Nucleus accumbens (tissue), 56 donors: ENCODE measurements at places on chromosomes 2 and 18.

- no peak for DNase-seq
These were observed 24.2 kb upstream of the MCFD2 start for GRCh38 chr2:46939626-46940359.

GRCh38 chr18:69951182-69951581 lies 3.5 kb upstream of the CD226 start:
- no peak for DNase-seq

DNA sequence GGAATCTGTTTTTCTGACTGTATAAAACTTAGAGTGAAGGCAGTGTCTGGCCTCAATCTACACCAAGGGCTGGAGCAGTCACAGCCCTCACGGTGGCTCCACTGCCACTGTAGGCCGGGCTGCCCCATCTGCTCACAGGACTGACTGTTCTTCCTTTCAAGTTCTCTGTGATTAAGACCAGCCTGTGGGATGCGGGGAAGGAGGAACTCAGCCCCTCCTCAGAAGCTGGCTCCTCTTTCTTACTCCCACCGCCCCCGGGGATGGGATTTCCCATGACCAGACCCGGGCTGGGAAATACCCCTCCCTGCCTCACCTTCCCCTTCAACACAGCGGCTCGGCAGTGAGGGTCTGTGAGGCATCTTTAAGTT lies 106.0 kb downstream of the COPS8 start:
- DNase-seq = no peak

GRCh38 chr2:111900859-111901258 lies 2.5 kb downstream of the MERTK start:
- DNase-seq = no peak

- DNase-seq = no peak
These were observed 645.3 kb downstream of the STK39 start for GRCh38 chr2:167602122-167602521.

DNA sequence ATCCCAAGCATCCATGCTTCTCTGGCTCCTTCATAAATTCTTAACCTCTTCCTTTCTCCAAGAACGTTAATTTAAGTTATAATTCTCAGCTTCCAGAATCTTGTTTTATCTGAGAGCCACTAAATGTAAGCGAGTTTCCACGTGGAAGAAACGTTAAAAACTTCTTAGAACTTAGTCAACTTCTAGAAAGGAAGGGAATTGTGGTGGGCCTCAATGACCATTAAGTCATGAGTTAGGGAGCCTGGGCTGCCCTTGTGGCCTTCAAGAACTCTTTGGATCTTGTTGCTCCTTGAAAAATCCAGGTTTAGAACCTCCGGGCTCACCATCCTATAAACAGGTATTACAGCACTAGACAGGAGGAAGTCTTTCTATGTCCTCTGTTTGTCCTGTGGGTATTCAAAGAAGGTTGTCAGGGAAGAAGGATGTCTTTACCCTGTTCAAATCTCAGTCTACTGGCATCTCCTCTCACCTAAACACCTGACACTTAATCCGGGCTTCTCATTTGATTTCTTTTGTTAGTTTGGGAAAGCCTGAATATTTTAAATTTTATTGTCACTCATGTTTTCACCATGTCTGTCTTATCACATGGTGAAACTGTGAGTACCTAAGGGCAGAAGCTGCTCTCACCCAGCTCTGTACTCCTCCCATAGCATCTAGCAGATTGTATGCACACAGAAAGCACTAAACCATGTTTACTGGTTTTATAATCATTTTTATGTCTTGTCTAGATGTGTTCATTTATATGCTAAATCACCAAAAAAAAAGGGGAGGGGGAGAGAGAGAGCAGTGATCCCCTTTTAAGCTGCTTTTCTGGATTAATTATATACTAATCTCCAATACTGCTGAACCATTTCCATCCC lies 6.3 kb downstream of the RND3 start:
- DNase-seq = no peak

DNA sequence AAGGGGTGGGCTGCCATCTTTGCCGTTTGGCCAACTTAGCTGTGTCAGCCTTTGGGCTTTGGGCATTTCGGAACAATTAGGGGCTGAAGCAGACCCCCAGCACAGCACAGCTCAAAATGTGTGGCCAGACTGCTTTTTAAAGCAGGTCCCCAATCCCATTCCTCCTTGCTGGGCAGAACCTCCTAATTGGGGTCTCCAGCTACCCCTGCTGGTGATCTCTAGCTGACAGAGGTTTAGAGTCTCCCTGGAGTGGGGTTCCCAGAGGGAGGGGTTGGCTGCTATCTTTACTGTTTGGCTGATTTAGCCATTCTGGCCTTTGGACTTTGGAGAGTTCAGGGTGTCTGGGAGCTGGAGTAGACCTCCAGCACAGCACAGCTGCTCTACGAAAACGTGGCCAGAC lies 71.5 kb upstream of the LHCGR start:
- DNase-seq = no peak

DNA sequence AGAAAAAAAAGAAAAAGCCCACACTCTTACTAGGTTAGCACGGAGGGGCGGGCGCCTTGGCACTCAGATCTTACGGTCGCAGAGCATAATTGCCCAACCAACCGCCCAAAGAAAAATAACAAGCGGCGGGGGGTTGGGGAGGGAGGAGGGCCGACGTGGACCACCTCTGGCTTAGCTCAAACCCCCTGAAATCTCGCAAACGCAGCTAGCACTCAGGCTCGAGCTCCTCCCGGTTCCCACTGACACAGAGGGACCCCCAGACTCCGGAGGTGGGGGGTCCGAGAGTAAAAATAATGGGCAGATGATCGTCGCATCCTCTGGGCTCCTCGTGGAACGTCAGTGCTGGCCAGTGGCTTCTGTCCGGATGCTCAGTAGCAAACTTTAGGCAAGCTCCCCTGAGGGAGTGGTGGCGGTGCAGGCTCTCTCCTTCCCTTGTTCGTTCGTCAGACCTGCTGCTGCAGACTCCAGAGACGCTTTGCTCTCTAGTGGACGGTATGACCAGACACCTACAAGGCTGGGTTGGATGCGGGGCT lies 12.0 kb downstream of the CATIP start:
- DNase-seq = no peak

DNA sequence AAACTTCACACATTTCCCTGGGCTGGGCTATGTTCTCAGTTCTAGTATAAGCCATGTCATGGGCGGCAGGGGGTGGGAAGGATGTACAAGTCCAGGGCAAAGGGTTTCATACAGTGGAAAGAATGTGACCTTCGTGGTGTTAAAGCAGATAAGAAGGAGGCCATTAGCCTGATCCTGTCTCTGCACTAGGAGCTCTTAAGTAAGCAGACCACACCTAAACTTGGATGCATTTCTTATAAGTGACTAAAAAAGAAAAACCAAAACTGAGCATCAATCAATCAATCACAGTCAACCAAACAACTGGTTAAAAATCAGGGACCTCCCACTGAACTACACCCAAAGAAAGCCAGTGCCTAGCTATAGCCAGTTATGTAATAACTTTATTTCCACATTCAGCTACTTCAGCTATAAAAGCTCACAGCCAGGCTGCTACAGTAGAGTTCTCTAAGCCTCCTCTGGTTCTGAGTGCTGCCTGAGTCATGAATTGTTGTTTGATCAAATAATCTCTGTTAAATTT lies 46.8 kb upstream of the RIOK3 start:
- no peak for DNase-seq

GRCh38 chr2:68766376-68766845 lies 31.8 kb downstream of the ARHGAP25 start:
- no peak for DNase-seq

GRCh38 chr18:445055-445454 lies 55.4 kb downstream of the COLEC12 start:
- DNase-seq = no peak

DNA sequence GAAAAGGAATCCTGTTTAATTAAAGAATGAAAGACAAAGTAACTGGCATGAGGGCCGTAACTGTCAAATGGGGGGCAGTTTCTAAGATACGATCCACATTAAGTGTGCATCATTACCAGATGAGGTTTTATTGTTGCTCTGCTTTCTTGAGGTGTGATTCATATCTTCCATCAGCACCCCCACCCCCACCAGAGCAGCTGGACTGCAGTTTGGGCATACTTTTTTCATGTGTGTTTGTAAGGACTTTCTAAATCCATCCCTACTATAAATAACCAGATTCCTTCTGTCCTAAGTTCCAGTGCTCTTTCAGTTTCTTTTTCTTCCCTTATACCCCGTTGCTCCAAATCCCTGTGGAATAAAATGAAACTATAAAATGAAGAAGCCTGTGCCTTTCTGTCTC lies 142.1 kb downstream of the CDCA7 start:
- DNase-seq = no peak

GRCh38 chr2:100642425-100642824 lies 79.6 kb downstream of the PDCL3 start:
- DNase-seq = no peak

DNA sequence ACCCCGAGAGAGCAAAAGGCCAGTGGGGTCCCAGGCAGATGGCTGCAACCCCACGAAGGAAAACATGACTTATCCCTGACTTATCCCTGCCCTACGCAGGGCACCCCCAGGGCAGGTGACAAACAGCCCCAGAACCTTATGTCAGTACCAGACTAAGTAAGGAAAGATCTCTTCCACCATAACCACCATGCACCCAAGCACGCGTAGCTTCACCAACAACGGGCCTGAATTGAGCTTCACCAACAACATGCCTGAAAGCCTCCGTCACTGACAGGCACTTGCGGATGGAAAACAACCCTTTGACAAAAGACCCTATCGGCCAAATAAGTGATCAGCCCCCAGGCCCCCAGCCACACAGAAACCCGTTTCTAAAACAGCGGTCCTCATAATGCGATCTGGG lies 34.1 kb downstream of the HDAC4 start:
- no peak for DNase-seq

- DNase-seq = no peak
These were observed 72.7 kb downstream of the MAP2 start for GRCh38 chr2:209496586-209496982.

DNA sequence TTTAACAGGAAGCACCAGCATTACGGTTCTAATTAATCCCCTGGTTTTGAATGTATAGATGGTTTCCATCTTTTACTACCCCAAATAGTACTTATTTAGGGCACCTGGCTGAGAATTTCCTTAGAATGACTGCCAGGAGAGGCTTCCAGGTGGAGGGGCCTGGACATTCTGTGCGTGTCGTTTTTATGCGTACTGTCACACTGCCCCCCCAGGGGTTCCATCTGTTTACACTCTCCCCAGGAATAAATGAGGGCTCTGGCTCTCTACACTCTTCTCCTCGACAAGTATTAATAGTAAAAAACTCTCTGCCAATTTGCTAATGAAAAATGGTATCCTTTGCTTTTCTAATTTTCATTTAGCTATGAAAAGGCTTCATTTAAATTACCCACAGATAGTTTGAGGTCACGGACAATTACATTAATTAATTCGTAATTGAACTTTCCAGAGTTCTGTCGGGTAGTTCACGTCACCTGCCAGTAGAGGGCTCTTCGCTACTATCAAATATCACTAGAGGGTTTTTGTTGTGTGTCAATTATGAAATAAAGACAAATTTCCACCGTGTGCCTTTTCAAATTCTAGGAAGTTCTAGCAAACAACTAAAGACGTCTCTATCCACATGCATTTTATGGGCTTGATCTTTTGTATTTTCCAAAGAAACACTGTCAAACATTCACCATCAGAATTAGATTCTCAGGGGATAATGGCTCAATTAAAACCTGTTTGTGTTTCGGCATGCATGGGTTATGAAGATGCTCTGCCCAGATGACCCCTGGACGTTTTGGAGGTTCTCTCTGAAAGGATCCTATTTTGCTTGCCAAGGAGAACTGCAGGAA lies 88.8 kb upstream of the ASB18 start:
- no peak for DNase-seq

- no peak for DNase-seq
These were observed 5.9 kb upstream of the DNAJC27 start for GRCh38 chr2:24977631-24978030.

DNA sequence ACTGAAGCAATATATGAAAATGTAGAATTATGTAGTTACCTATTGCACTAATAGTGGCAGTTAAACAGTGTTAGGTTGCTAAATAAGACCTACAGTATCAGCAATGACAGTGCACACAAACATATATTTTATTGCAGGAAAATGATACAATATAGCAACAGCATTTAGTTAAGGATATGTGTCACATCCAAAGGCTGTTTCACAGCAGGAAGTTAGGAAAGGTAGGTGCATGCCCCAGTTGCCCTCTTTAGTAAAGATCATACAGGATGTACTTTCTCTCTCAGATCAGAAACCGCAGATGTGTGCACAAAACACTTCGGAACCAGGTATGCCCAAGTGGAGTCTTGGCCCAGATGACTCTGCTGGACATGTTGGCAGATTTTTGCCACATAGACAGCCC lies 444.1 kb downstream of the XIRP2 start:
- no peak for DNase-seq

GRCh38 chr18:11994703-11995444 lies 13.6 kb downstream of the IMPA2 start:
- no peak for DNase-seq

DNA sequence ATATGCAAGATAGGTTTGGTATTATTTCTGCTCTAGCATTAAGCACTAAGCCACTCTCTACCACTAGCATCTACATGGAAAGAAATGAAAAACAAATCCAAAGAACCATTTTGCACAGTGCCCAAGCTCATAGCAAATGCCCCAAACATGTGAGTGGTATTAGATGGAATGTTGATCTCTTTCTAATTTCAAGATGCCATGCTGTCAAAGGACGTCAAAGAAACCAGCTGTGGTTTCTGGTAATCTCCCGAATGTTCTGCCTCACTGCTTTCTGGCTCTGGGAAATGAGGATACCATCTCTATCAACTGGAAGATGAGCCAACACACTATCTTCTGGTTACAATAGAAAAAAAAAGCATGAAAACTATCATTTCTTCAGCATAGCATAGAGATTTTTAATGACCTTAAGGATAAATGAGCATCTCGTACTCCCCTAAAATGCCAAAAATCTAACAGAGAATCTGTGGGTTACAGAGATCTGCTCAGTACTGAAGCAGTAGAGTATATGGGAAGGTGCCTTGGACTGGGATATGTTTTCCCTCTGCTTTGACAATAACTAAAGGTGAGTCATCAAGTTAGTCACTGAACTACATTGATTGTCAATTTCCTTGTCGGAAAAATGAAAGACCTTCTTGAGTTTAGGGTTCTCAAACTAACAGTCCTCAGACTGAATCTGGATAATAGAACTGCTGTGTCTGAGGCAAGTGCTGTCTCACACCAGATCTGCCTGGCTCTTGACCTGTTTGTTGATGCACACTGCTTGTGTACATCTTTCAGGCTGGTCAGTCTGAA lies 244.8 kb upstream of the NCKAP5 start:
- DNase-seq = no peak
